Activated CD4-positive, alpha-beta T cell treated with anti-CD3 and anti-CD28 coated beads for 1 hour (primary cell): ENCODE measurements at places on chromosomes 1 and 21.

DNA sequence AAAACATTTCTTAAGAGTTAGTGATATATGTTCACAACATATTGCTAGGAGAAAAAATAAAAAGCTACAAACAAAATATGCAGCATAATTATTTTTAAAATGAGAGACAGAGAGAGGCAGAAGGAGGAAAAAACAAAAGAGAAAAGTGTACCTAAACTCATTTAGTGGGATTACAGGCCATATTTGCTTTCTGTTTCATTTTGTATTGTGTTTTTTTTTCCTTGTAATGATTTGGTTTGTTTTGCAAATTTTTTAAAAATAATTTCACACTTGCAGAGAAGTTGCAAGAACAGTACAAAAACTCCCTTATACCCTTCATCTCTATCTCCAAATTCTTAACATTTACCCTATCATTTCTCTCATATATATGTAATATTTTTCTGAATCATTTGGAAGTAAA is 65.0 kb downstream of the LBR start:
- no peak for DNase-seq

GRCh38 chr1:67733681-67734322 is 48.8 kb downstream of the GADD45A start:
- no peak for DNase-seq

- no peak for DNase-seq
Measured at GRCh38 chr1:200150006-200150405, 122.5 kb downstream of the NR5A2 start.

DNA sequence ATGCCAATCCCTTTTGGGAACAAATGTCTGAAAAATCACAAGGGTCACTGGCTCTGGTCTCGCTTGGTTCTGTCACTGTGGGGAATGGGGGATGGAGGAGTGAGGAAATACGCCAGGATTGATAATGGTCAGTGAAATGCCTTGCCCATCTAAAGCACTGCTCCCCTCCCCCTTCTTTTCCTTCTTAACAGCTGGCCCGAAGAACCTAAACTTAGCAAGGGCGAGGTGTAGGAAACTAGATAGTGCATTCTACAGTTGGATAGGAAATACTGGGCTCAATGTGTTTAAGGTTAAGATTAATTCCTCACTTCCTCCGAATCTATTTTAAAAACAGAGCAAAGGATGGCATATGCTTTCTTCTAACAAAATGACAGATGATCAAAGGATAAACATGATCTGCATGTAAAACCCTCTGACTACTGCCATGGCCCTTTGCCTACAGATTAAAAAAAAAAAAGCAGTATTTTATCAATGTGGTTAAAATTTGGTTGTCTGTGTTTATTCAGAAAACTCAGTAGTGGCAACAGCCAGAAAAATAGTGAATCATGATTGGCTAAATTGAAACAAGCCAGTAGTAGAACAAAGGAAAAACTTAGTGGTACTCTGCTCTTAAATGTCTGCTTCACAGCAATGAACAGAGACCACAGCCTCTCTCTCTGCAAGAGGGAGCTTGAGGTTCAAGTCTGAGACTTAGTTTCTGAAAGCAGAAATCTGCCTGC is 86.1 kb upstream of the VAV3 start:
- no peak for DNase-seq

GRCh38 chr21:42308914-42309752 is 6.1 kb downstream of the TFF3 start:
- DNase-seq = no peak

- DNase-seq = no peak
Measured at GRCh38 chr1:159908031-159908940, 8.3 kb upstream of the CFAP45 start.

- no peak for DNase-seq
Measured at GRCh38 chr1:71509051-71509595, 428.3 kb upstream of the ZRANB2 start.

DNA sequence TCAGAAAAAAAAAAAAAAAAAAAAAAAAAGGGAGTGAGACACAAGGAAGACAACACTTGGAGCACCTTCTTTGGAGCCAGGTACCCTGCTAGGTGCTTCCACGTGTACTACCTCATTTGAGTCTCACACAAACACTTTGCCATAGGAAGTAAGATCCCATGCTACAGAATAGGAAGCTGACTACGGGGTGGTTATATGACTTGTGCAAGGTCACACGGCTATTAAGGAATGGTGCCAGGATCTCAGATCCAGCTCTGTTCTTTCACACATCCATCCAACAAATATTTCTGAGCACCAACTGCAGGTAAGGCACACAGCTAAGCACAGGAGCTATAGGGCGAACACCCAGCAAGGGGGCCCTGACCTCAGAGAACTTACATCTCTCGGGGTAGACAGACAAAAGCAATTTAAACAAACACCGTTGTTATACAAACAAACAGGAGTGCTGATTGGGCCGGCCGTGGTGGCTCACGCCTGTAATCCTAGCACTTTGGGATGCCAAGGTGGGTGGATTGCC is 22.4 kb downstream of the PTAFR start:
- no peak for DNase-seq

DNA sequence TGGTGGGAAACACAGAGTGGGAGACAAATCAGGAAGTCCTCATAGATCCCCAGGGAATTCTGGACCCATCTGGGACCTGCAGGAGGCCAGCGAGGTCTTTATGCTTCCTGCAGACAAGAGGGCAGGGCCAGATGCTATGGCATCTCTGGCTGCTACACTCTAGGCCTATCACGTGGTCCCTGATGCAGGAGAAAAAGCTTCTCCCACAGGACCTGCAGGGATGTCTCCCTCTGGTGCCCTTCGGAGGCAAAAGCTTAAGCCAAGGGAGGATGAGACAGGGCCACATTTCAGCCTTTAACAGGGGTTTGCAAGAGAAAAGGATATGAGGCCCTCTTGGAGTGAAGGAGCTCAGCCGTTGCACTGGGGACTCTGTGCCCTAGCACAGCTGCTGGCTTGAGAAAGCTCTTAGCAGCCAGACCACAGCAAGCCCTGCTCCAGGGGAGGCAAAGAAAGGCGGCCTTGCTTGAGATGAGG is 243.0 kb downstream of the C1orf94 start:
- no peak for DNase-seq

GRCh38 chr21:46226920-46227599 is 1.5 kb downstream of the LSS start:
- no peak for DNase-seq

DNA sequence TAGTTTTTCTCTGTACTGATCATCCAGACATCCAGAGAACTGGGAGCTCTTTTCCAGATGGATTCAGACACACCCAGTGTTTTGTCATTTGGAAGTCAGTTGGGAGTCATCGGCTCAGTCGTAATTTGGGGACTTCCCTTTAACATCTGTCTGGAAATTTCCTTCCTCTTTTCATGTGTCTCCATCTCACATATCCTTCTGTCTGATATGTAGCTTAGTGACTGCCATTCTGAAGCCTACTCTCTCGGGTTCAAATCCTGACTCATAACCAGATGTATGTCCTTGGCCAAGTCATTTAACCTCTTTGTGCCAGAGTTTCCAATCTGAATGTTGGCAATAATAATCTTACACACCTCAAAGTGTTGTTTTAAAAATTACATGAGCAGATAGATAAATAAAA is 3.0 kb downstream of the MORC3 start:
- no peak for DNase-seq

- DNase-seq = no peak
Measured at GRCh38 chr21:33289199-33289819, 23.1 kb downstream of the IL10RB start.

GRCh38 chr1:4121834-4122512 is 221.9 kb upstream of the C1orf174 start:
- DNase-seq = no peak

DNA sequence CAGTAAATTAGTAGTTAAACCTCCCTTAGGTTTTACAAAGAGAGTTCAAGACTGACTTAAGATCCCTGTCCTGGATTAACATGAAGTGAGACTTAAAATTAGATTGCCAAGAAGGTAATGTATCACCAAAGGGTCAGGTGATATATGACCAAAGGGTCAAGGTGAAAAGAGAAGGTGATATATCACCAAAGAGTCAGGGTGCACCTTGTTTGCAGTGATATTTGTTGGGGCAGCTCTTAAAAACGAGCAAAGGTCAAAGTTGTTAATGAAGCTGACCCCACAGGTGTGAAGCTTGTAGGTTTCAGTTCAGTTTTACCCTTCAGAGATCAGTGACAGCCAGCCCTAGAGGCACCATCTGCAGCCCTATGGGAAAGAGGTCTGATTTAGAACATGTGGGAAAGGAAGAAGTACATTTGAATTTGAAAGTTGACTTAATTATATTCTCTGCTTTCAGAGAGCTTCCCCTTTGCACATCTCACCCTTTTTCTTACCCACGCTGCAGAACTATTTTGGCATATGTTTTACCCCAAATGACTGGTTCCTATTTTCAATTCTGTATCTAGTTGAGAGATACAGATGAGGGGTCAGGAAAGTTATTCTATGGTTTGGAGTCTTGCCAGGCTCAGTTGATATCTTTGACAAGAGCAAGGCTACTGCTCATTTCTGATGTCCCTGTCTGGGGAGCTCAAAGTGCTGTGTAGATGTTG is 170.8 kb downstream of the S1PR1 start:
- no peak for DNase-seq

GRCh38 chr1:230165536-230165935 is 98.5 kb downstream of the GALNT2 start:
- no peak for DNase-seq

GRCh38 chr1:206859082-206859521 is 6.3 kb upstream of the IL20 start:
- no peak for DNase-seq

GRCh38 chr1:66231217-66231616 is 302.7 kb upstream of the SGIP1 start:
- no peak for DNase-seq
